Left renal pelvis (tissue), 4 donors: ENCODE measurements at places on chromosomes 5 and 9. TPM values are rescaled to one million over a fixed set of nuclear protein-coding genes. Genes with fewer than 3 reads are reported as not detected.

DNA sequence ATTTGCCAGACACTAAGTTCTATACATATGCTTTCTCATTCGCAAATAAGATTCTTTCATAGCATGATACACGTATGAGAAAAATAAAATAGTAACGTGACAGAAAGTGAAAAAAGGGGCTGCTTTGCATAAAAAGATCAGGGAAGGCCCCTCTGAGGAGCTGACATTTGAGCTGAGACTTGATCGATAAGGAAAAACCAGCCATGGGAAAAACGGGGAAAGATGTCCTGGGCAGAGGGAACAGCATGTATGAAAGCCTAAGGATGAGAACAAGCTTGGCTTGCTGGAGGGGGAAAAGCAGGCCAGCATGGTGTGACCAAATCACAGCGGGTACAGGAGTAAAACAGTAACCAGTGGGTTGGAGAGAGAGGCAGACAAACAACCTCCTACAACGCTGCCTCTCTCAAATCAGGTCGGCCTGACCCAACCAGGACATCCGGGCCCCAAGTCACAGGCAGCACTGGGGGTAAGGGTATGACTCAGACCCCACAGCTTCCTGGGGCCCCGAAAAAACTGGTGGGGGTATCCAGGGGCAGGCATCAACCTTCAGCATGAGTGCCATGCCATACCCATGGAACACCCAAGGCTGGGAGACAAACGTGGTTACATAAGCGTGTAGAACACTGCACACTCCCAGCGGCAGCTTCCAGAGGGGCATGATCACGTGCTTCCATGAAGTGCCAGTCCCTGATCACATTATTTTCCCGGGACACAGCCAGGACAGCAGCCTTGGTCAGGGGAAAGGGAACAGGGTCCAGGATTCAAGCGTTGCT is 2.2 kb downstream of the TNIP1 start:
- DNase-seq = no peak

- no peak for DNase-seq
Observed at GRCh38 chr5:6162175-6162574, 216.2 kb downstream of the MED10 start.

Gene SMIM15
- polyA plus RNA-seq = 86.0 TPM

DNA sequence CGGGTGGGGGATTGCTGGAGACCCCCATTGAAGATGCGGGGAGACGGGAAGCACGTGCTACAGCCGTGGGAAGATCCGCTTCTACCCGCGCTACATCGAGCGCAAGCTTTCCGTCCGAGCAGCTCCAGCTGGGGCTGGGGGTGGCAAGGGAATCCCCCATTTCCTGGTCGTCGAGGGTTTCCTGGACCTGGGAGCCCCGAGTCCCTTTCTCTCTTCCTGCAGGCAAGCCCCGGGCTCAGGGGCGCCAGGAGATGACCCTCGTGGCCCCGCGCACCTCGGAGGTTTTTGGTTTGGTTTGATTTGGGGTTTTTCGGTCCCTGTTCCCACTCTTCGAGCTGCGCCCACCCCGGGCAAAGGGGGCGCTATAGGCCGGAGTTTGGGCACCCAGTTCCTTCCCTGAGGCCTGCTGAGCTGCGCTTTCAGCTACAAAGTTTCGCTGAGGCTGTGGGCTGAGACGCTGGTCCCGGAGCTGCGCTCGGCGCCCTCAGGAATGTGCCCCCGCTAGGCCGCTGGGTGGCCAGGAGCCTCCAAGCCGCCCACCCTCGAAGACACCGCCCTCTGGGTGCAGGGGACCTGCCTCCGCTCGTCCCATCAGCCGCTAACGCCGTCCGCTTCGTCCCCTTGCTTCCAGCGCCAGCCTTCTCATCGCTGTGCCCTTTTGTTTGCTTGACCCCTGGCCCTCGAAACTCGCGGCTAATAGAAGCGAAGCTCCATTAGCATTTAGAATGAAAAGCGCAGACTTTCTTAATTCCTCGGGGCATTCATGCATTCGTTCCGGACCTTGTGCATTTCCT is 2.9 kb downstream of the NR4A3 start:
- DNase-seq = no peak

GRCh38 chr5:92371171-92371888 is 988.2 kb upstream of the ARRDC3 start:
- DNase-seq = no peak

- DNase-seq = no peak
Observed at GRCh38 chr9:71740199-71740598, 28.1 kb downstream of the CEMIP2 start.

- DNase-seq = no peak
Observed at GRCh38 chr9:99822109-99822805, 572 bp downstream of the NR4A3 start.

Gene MRPS30
- 49.5 TPM for polyA plus RNA-seq

GRCh38 chr5:143629871-143630659 is 181.9 kb upstream of the HMHB1 start:
- no peak for DNase-seq

DNA sequence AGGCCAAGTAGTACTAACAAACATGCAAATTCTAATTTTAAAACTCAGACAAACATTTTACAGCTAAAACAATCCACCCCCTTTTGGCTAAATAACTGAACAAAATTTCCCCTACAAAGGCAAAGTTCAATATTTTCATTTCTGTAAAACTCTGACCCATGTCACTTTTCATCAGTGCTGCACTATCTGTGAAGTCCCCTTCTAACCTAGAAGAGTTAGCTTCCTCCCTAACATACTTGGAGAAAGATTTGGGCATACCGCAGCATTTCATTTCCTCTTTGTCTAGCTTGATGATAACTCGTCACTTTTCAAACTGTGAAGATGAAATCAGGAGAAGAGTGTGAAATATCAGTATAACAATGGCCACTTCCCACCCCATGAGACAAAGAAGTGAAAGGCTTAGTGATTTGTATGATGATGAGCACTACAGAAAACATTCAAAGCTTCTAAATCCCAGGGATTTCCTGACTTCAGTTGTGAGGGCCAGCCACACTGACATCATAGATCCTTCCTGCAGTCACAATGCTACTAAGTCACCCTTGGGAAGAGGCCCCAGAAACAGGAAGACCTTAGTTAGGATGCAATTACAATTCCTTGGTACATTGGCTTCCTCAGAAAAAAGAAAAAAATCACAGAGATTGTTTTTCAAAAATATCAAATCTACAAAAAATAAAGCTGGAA is at the start of gene FAM81B:
TSS of gene FAM81B (plus strand) at position 555 of the 681 bp plus-strand sequence. CDS start at position 579, 24 bp downstream.
- DNase-seq = no peak

DNA sequence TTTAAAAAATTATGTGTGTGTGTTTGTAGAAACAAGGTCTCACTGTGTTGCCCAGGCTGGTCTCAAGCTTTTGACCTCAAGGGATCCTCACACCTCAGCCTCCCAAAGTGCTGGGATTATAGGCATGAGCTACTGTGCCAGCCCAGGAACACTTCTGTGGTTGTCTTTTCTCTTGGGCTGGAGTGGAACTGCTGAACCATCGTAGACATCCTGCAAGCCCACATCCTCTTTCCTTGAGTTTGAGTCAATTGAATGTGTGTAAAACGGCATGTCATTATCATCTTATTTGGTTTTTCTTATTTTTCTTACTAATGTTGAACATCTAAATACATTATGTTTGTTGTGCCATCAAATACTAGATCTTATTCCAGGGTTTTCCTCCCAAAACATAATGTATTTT is 40.0 kb downstream of the EHMT1 start:
- no peak for DNase-seq

Gene IFNA2
- polyA plus RNA-seq = not detected

Gene DNM1
- 135 TPM for polyA plus RNA-seq

DNA sequence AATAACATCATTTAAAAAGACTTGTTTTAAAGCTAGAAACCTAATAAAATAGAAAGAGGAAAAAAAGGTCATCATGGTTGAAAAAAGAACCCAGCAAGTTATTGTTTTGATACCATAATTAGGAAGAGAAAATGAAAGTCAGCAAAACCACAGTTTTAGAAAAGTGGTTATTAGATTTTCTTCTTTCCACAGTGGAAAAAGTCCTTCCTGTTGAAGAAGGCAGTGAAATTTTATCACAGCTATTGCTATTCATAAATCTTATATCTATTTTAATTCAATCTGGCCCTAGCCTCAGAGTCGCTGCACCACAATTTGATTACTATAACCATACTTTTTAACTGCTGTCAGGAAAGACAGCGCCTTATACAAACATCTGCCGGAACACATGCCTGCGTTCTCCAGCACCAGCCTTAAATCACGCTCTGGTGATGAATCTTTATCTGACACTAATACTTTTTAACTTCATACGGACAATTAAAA is 60.3 kb downstream of the MAPKAP1 start:
- DNase-seq = no peak

Gene ECM2
- polyA plus RNA-seq = 21.6 TPM

Gene SOX30
- polyA plus RNA-seq = 0.52 TPM

Gene INSL4
- not detected for polyA plus RNA-seq

- DNase-seq = no peak
Observed at GRCh38 chr9:125609744-125610143, 97.3 kb downstream of the MAPKAP1 start.

- DNase-seq = no peak
Observed at GRCh38 chr5:138246822-138247221, 27.6 kb downstream of the GFRA3 start.

DNA sequence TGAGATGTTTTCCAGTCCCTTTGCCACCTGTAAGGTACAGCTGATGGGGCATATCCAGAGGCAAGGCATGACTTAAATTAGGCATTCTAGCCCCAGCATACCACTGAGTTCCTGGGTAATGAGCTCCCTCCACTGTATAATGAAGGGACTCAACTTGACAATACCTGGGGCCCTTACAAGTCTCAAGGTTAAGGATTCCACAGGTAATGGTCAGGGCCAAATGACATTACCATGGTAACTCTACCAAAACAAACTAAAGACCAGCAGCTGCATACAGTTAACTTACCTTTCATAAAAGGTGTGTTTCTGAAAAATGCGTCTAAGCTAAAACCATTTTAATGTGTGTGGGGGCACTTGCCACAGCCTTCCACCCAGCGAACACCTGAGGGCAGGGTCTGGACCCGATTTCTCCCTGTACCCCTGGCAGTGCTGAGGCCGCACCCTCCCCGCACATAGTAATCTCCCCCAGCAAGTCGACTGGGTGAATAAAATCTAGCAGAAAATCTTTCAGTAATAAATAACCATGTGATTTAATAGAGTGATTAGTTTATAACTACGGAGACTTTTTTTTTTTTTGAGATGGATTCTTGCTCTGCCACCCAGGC is 24.2 kb downstream of the CCDC69 start:
- DNase-seq = no peak

- no peak for DNase-seq
Observed at GRCh38 chr5:133930061-133930812, 38.2 kb downstream of the C5orf15 start.

- no peak for DNase-seq
Observed at GRCh38 chr9:3342159-3342777, 183.5 kb downstream of the RFX3 start.

DNA sequence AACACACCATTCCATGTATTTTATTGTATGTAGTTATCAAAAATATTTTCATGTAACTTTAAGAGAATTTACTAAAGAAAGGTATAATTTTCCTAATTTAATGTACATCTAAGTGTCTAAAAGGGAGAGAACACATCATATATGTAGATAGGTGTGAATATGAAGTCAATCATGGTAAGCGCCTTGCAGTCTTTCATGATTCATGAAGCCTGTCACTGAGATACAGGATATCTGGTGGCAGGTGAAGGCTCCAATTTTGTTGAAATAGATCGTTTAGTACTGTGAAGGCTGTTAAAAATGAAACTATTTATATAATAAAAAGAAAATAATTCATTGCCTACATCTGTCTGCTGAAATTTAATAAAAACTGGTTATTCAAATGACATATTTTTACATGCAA is 15.5 kb upstream of the RGMB start:
- no peak for DNase-seq

DNA sequence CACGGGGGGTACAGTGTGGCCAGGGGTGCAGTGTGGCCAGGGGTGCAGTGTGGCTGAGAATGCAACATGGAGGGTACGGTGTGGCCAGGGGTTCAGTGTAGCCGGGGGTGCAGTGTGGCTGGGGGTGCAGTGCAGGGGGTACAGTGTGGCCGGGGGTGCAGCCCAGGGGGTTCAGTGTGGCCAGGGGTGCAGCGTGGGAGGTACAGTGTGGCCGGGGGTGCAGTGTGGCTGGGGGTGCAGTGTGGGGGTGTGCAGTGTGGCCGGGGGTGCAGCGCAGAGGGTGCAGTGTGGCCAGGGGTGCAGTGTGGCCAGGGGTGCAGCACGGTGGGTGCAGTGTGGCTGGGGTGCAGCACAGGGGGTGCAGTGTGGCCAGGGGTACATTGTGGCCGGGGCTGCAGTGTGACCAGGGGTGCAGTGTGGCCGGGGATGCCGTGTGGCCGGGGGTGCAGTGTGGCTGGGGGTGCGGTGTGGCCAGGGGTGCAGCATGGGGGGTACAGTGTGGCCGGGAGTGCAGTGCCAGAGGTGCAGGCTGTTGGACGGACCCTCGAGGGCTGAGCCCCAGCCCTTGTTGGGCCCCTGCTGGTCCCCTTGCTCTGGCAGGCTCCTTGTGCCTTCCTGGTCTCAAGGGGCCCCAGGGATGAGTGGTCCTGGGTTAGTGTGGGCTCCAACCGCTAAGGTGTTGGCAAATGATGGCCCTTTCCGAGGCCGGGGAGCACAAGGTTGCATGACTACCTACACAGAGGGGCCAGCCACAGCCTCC is 17.9 kb downstream of the TPPP start:
- no peak for DNase-seq
